ENCODE measurements at places on chromosomes 12 and 14. TPM values are rescaled to one million over a fixed set of nuclear protein-coding genes. Genes with fewer than 3 reads are reported as not detected.
A peak's percentile ranks its signal among the peaks of the same experiment; 100 is the strongest.

- peaks cover 80% of the 10 kb centered on the region for H3K4me1 ChIP-seq
- H3K36me3 ChIP-seq = no peaks in the 10 kb centered on the region
- peak overlapping the region; percentile 99 for H3K27ac ChIP-seq
Observed at GRCh38 chr14:99242238-99242637, 29.8 kb downstream of the BCL11B start.

The PTPRQ gene
- not detected for total RNA-seq

GRCh38 chr14:94685166-94685581 is 73.0 kb downstream of the SERPINA3 start:
- DNase-seq = no peak
- H3K4me1 ChIP-seq = peaks cover 5% of the 10 kb centered on the region
- no peak overlapping the region for H3K4me3 ChIP-seq

DNA sequence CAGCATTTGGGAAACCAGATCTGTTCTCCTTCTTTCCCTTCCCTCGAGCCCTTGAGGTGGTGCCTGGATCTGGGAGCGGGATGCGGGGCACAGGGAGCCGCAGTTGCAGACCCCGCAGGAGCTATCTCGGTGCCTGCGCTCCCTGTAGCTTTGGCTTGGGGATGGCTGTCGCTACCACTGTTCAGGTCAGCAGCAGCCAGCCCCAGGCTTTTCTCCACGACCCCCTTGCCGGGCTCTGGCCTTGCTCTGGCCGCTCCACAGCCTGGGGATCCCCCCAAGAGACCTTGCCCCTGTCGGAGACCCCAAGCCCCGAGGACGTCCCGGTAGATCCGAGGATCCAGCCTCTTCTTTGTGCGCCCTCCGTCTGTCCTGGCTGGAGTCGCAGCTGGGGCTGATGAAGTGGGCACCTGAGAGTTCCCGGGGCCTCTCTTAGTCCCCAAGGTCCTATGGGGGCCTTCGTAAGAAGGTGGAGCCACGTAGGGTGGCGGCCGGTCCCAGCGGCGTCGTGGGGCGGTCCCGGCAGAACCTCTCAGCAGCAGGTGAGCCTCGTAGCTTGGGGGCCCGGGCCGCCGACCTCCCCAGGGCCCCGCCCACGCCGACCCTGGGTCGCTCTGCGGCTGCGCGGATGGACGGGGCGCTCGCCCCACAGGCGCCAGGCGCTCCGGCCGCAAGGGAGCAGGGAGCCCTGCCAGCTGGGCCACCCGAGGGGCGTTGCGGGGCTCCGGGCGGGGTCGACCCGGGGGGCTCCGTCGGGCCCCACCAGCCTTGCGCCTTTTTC is 1.3 kb downstream of the DDN start:
- H3K4me3 ChIP-seq = peak overlapping the region; percentile 41
- peaks cover 44% of the 10 kb centered on the region for H3K4me1 ChIP-seq

GRCh38 chr12:28217805-28218204 is 27.5 kb downstream of the CCDC91 start:
- DNase-seq = no peak
- H3K27me3 ChIP-seq = no peaks in the 10 kb centered on the region
- H3K36me3 ChIP-seq = no peaks in the 10 kb centered on the region

- no peaks in the 10 kb centered on the region for H3K4me1 ChIP-seq
- no peaks in the 10 kb centered on the region for H3K36me3 ChIP-seq
- peaks cover 5% of the 10 kb centered on the region for H3K27me3 ChIP-seq
- H3K4me3 ChIP-seq = no peak overlapping the region
Observed at GRCh38 chr12:21773263-21773741, 1.2 kb downstream of the KCNJ8 start.

- H3K4me1 ChIP-seq = peaks cover 32% of the 10 kb centered on the region
- H3K27me3 ChIP-seq = no peaks in the 10 kb centered on the region
- no peaks in the 10 kb centered on the region for H3K36me3 ChIP-seq
- H3K27ac ChIP-seq = peak overlapping the region; percentile 43
- DNase-seq = peak; percentile 88
Observed at GRCh38 chr14:75295491-75296345, 17.1 kb downstream of the FOS start.

The KRT2 gene
- 0.54 TPM for total RNA-seq

DNA sequence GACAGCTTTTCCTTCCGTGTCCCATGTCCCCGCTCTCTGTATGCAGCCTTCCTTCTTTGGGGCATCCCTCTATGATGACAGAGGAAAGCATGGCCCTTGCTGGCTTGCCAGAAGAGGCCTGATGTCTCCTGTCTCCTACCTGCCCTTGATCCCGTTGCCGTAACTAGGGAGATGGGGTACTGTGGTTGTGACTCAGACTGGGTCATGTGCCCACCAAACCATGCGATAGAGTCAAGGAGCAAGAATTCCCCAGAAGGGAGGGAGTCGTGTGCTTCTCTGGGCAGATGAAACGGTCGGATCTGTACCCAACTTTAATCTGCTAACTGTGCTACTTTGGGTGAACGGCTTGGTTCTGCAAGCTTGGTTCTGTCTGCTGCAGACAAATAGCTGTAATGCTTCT is 99.1 kb upstream of the DYNC1H1 start:
- no peak overlapping the region for H3K4me3 ChIP-seq
- no peak overlapping the region for H3K27ac ChIP-seq

- no peak for DNase-seq
- H3K27ac ChIP-seq = peak overlapping the region; percentile 92
- no peaks in the 10 kb centered on the region for H3K36me3 ChIP-seq
- no peak overlapping the region for H3K4me3 ChIP-seq
Observed at GRCh38 chr14:92586963-92587699, 73.5 kb downstream of the RIN3 start.

DNA sequence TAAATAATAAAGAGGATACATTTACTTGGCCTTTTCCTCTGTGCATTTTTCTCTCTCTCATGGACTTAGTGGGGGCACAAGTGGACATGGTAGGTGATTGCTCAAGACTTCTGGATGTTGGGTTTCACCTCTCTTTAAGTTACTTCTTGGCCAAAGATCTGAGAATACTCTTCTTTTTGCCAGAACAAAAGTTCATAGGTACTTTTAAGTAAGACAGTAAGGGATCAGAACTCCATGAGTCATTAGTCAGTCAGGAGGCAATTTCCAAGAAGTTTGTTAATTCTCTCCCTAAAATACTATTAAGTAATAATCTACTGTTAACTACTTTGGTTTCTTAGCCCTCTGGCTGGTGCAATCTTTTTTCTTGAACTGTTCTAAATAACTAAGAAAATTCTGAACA is 84.2 kb downstream of the GRIP1 start:
- H3K4me3 ChIP-seq = no peak overlapping the region
- no peaks in the 10 kb centered on the region for H3K36me3 ChIP-seq
- no peak overlapping the region for H3K27ac ChIP-seq
- H3K4me1 ChIP-seq = no peaks in the 10 kb centered on the region
- DNase-seq = no peak

GRCh38 chr12:109010259-109010658 is 10.6 kb downstream of the SVOP start:
- no peak overlapping the region for H3K4me3 ChIP-seq
- no peaks in the 10 kb centered on the region for H3K4me1 ChIP-seq
- H3K27me3 ChIP-seq = peaks cover 27% of the 10 kb centered on the region
- no peak for DNase-seq
- no peaks in the 10 kb centered on the region for H3K36me3 ChIP-seq

- no peak overlapping the region for H3K27ac ChIP-seq
- H3K36me3 ChIP-seq = no peaks in the 10 kb centered on the region
- no peak overlapping the region for H3K4me3 ChIP-seq
- no peaks in the 10 kb centered on the region for H3K4me1 ChIP-seq
- H3K27me3 ChIP-seq = no peaks in the 10 kb centered on the region
Observed at GRCh38 chr14:61103541-61104339, 122.7 kb downstream of the SLC38A6 start.

GRCh38 chr14:103654619-103655018 is 25.6 kb downstream of the KLC1 start:
- H3K4me3 ChIP-seq = no peak overlapping the region
- no peak overlapping the region for H3K27ac ChIP-seq
- peaks cover 4% of the 10 kb centered on the region for H3K4me1 ChIP-seq
- no peaks in the 10 kb centered on the region for H3K27me3 ChIP-seq
- peaks cover 5% of the 10 kb centered on the region for H3K36me3 ChIP-seq

GRCh38 chr12:39638178-39638577 is 18.6 kb upstream of the ABCD2 start:
- no peaks in the 10 kb centered on the region for H3K36me3 ChIP-seq
- H3K27me3 ChIP-seq = no peaks in the 10 kb centered on the region
- no peaks in the 10 kb centered on the region for H3K4me1 ChIP-seq

- no peaks in the 10 kb centered on the region for H3K36me3 ChIP-seq
- H3K4me3 ChIP-seq = no peak overlapping the region
- H3K27ac ChIP-seq = no peak overlapping the region
- DNase-seq = no peak
Observed at GRCh38 chr14:69695322-69696203, 71.4 kb upstream of the SRSF5 start.

The VWF gene
- 0.82 TPM for total RNA-seq

The TRPV4 gene
- not detected for total RNA-seq

DNA sequence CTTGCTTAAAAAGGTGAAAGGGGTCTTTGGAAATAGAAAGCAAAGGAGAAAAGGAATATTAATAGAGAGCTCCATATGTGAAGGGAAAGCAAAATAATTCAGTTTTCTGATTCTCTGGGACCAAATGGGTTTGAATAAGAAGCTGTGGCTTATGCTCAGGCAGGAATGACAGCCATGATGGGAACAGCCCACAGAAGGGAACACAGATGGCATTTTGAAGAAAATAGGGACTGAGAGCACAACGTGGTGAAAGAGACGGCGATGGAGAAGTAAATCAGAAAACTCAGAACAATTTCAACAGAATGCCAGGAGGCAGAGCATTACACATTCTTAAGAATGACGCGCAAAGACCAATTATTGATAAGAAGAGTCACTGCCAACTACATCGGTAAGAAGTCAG is 102.8 kb downstream of the STXBP6 start:
- no peaks in the 10 kb centered on the region for H3K36me3 ChIP-seq
- no peaks in the 10 kb centered on the region for H3K27me3 ChIP-seq
- H3K4me3 ChIP-seq = no peak overlapping the region
- no peak overlapping the region for H3K27ac ChIP-seq
- H3K4me1 ChIP-seq = no peaks in the 10 kb centered on the region
- DNase-seq = no peak

Data from T-cell (primary cell).